ENCODE measurements at places on chromosomes 12 and 14.

DNA sequence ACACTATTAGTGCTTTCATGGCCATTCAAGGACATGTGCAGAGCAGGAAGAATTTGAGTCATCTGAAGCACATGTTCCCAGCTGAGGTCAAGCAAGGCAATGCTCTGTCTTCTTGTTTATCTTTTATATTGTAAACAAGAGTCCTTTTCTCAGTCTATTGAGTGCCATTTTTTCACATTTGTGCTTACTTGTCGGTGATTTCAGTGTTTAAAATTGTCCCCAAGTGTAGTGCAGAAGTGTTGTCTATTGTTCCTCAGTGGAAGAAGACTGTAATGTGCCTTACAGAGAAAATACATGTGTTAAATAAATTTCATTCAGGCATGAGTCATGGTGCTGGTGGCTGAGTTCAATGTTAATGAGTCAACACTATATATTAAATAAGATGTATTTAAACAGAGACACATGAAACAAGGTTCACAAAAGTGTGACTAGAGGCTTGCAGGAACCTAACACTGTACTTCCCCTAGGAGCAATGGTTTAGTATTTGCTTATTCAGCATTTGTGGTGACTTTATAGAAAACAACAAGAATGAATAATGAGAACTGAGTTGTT, 391.1 kb downstream of the LRIG3 start:
- DNase-seq: peak; percentile 77

GRCh38 chr14:100594625-100594951, 7.4 kb upstream of the BEGAIN start:
- DNase-seq: no peak

DNA sequence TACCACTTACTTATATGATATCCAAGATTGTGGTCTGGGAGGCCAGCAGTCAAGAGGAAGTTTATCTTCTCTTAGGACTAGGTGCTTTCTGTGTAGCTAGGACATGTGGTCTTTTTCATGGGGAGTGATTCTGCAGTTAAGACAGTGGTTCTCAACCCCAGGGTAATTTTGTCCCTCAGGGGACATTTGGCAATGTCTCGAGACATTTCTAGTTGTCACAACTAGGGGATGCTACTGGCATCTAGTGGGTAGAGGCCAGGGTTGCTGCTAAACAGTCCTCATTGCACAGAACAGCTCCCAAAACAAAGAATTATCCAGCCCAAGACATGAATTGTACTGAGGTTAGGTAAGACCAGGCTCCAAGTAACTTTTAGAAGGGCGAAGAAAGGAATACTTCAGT, 20.0 kb downstream of the AMDHD1 start:
- no peak for DNase-seq

DNA sequence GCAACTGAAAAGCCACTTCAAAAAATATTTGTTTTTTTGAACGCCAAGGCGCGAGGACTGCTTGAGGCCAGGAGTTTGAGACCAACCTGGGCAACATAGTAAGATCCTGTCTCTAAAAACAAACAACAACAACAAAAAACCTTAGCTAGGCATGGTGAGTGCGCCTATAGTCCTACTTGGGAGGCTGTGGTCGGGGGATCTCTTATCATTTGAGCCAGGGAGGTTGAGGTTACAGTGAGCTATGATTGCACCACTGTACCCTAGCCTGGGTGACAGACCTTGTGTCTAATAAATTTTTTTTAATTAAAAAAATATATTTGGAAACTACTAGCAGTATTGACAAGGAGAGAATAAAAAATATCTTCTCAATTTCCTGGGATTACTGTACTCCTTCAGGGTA, 113.1 kb downstream of the TRAFD1 start:
- DNase-seq: no peak

- no peak for DNase-seq
Observed at GRCh38 chr12:110966081-110966760, 45.8 kb upstream of the MYL2 start.

DNA sequence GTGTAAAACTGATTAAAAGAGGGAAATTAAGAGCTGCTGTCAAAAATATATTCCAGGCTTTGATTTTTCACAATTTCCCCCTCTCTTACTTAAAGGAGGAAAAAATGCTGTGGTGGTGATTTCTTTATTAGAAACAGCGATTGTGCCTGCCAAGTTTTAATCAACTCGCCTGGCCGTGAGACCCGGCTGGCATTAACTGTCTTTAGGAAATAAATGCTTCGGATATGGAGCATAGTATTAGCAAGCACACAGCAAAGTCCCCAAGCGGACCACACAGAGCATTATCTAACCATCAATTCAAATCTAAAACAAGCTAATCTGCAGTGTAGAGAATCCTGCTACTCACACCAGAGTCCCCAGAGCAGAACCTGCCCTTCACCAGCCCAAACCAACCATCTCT, 457.1 kb downstream of the TMEM132D start:
- no peak for DNase-seq

DNA sequence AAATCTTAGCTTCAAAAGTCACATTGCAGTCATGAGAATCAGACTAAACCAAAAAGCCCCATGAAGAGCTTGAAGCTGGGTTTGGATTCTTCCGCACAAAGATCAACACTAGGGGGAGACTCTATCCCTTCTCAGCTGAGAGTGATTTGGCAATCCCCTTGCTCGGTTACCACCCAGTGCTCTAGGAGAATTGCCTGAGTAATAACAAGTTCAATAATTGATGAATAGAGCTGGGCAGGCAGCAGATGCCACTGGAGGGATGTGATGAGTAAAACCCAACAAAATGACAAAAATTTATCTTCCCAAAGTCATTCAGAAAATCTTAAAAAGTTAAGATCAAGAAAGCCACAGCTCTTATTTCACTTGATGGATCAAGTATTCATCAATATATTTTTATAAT, 185.6 kb upstream of the ARID2 start:
- DNase-seq: peak; percentile 76

GRCh38 chr14:104598039-104598909, 6.3 kb downstream of the TMEM179 start:
- no peak for DNase-seq

DNA sequence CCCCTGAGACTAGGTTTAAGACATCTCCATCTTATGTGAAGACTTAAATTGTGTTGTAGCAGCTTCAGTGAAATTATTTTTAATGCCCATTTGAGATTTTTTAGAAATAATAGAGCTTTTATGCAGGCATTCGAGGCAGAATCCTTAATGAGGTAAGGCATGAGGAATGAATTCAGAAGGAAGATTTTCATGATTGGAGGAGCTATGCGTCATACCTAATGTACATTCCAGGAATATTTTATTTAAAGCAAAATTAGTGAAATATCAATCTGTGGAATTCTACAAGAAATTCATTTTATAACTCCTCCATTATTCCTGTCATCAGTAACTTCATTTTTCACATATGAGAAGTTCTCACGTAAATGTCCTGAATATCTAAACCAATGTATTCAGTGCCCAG, 36.0 kb upstream of the GARIN6 start:
- peak; percentile 69 for DNase-seq

GRCh38 chr12:69816082-69816481, 8.9 kb upstream of the MYRFL start:
- no peak for DNase-seq
